ENCODE measurements at places on chromosomes 11 and 22.

DNA sequence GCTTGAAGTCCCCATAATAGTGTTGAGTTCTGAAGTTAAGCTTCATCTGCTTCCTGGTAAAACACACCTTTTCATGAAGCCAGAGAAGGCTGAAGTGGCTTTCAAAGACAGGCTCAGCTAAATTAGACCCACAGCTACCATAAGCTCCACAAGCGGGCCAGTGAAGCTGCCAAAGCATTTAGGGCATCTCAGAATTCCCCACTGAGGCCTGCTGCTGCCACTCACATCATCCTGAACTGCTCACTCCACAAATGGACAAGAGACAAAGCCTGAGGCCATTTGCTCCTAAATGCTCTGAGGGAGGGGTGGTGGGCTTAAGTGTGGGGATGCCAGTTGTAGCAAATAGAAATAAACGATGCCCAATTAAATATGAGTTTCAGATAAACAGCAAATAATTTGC is 14.6 kb downstream of the CCDC83 start:
- DNase-seq: no peak

GRCh38 chr11:70650075-70650909 is 252.0 kb downstream of the CTTN start:
- DNase-seq: no peak

DNA sequence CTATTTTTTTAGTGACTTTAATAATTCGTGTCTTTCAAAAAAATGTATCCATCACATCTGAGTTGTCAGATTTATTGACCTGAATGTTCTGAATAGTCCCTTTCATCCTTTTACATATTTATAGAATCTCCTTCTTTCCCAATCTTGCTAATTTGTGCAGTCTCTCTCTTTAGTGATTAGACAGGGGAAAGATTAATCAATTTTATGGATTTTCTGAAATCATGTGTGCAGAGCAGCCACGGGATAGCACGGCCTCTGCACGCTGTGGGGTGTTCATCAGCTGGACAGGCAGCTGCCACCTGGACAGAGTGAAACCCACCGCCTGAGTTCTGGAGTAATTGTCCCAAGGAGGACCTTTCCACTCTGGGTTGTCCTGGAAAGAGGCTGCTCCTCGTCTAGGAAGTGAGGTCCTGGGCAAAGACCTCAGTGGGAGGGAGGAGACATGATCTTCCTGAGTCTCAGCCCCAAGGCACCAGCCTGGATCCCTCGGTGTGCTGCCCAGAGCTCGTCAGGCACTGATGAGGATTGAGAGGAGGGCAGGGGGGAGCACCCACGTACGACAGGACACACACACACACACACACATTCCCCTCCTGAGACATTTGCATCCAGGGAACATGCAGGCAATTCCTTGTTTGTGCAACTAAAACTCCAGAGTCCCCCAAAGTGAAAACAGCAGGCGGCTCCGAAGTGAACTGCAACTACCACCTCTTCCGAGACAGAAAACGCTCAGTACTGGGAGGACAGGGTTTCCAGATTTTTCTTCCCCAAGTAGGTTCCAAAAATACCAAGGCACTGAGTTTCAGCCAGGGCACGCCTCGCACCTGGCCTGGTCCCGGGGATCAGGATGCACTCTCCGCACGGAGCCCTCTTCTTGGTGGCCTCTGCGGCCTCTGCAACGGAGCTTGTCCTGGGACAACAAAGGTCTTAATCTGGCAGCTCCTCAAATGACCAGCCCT is 22.5 kb upstream of the KRTAP5-6 start:
- no peak for DNase-seq

GRCh38 chr11:26914968-26915367 is 78.9 kb upstream of the FIBIN start:
- DNase-seq: no peak

GRCh38 chr11:83918476-83918875 is 632.3 kb upstream of the CCDC90B start:
- DNase-seq: no peak
